AG09319 (cell line): ENCODE measurements at places on chromosomes 1 and 21.

- DNase-seq: no peak
Observed at GRCh38 chr1:66311092-66311491, 222.9 kb upstream of the SGIP1 start.

GRCh38 chr1:153680120-153680403 is 1.6 kb downstream of the NPR1 start:
- DNase-seq: no peak

- no peak for DNase-seq
Observed at GRCh38 chr21:37264808-37265207, 2.3 kb downstream of the VPS26C start.

DNA sequence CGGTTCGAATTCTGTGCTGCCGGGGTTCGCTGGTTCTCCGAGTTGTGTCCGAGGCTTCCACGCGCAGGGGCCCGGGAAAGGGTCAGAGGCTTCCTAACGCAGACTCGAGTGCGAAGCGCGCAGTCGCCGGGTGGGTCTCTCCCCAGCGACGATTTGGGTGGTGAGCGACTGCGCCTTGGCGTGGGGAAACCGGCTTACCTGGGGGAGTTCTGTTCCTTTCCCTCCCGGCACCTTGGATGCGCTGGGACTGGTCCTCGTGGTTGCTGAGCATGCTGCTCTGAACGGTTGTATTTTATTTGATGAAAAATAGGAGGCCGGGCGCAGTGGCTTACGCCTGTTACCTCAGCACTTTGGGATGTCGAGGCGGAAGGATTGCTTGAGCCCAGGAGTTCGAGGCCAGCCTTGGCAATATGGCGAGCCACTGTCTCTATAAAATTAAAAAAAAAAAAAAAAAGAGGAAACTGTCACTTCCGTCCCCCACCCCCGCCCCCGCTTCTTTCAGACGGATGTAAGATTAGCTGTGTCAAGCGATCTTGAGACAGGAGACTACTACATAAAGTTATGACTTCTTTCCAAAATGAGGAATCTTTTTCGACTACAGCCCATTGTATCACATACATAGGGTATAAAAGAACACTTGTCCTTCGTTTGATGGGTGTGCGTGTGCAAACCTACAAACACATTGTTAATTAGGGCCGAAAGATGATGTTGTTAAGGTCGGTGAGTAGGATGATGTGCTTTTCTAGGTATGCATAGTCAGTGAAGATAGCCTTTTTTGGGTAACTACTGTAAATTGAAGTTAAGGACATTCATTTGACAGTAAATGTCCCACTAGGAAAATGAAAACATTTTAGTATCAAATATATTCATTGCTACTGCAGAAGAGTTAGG is at the start of gene CCDC18:
Gene CCDC18 (plus strand): TSS at position 2 of the 891 bp plus-strand sequence. CDS start 2,638 bp downstream, outside the sequence.
- DNase-seq: no peak

DNA sequence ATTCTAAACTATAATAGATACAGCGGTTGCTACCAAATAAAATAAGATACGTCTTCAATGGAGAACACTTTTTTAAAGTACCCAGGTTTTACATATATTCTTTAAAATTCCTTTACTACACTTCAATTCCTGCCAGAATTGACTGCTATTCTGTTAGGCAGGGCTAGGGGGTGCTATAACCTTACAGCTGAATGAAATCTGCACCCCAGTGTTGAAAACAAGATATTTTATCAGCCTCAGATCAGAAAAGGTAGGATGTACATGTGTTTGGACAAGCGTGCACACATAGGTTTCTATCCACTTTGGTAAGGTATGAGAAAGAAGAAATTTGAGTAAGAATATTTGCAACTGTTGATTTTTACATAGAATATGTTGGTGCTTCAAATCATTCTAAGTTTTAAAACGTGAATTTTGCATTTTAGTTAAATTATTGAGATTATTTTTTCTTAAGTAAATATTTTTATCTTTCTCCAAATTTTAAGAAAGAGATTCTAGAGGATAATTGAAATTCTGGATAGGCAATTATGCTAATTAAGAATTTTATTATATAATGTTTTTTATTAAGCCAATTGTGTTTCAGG is 490.8 kb upstream of the ADGRL4 start:
- no peak for DNase-seq

DNA sequence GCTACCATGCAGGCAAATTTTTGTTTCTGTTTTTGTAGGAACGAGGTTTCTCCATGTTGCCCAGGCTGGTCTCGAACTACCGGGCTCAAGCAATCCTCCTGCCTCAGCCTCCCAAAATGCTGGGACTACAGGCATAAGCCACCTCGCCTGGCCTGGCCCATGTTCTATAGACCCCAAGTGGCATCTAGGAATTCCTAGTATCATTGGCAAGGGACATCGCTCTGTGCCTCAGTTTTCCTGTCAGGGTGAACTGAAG is 14.5 kb downstream of the NES start:
- DNase-seq: no peak

DNA sequence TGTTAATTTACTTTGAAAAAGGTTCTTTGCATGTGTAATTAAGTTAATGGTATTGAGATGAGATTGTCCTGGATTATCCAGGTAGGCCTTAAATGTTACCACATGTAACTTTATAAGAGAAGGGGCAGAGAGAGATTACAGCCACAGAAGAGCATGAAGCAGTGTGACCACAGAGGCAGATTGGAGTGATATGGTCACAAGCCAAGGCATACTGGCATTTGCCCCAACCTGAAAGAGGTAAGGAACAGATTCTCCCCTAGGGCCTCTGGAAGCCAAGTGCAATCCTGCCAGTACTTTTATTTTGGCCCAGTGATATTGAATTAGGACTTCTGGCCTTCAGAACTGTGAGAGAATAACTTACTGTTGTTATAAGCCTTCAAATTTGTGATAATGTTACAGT is 23.0 kb downstream of the RNF2 start:
- DNase-seq: no peak

DNA sequence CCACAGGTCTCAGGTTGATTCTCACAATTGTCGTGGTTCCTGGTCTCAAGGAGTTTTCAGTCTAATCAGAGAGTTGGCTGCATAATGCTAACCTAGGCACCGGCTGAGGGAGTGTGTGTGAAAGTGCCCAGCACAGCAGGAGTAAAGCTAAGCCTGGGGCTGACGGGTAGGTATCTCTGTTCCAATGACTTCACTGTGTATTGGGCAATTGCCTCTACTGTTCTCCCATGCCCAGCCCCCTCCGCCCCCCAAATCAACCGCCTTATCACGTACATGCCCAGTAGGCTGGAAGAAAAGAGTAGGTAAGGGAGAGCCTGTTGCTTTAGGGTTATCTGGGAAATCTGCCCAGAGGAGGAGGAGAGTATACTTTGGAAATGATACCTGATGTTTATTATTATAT is 54.7 kb downstream of the MRPS6 start:
- DNase-seq: no peak

- no peak for DNase-seq
Observed at GRCh38 chr1:109650609-109651008, 5.3 kb upstream of the GSTM4 start.

GRCh38 chr1:113913312-113913668 is 8.2 kb downstream of the DCLRE1B start:
- DNase-seq: no peak

GRCh38 chr1:192954705-192955265 is 104.4 kb downstream of the UCHL5 start:
- DNase-seq: no peak

DNA sequence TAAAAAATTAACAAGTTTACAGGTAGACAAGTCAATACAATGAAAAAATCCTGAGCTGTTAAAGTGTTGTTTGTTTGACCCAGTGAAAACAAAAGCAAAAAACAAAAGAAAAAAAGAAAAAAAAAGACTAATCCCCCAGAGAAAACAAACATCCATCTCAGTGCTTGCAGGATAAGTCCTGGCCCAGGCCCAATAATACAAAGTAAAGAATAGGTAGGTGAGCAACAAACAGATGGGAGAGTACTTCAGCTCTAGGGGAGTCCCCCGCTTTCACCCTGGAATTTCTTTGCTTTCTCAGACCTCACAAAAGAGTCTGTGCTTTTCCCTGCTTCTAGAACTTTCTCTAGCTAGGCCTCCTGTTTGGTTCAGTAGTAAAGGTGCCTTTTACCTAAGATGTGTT is 70.3 kb downstream of the ABCA4 start:
- DNase-seq: no peak

- DNase-seq: peak; percentile 88
Observed at GRCh38 chr1:7299329-7299799, 471.7 kb upstream of the VAMP3 start.

- peak; percentile 71 for DNase-seq
Observed at GRCh38 chr1:11012260-11013159, at the start of gene TARDBP. Gene TARDBP, plus strand, starts transcription at chr1:11012654. Its CDS starts 1,074 bp downstream, at chr1:11013728.

DNA sequence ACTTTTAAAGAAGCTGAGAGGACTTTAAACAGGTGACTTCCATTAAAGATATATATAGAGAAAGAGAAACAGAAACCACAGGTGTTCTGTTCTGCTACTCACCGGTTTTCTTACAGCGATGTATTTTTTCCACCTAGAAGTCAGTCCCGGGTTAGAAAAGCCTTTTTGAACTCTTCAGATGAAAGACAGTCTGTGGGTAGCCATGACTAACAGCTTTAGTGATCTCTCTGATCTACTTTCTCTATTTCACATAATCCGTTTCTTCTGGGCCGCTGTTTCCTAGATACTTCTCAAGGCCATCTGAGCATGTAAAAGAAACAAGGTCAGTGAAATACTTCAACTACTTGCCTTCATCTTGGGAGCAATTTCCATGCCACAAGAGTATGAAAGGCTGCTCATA is 25.1 kb downstream of the WDR64 start:
- no peak for DNase-seq

- DNase-seq: no peak
Observed at GRCh38 chr1:116880917-116881316, 28.8 kb upstream of the PTGFRN start.

DNA sequence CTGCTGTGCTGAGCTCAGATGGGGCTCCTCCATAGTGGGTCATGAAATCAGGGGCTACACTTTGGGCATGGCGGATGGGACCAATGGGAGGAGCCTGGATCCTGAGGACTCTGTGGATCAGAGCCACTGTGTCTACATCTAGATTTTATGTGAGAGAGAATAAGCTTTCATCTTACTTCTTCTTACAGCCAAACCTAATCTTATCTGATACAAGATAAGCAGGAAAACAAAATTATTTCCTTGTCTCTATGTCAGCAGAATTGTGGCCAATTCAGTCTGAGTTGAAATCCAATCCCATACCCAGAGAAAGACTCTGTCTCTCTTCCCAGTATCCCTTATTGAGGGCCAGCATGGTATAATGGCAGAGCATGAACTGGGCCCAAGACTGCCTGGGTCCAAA is 56.2 kb downstream of the KIF14 start:
- DNase-seq: no peak

DNA sequence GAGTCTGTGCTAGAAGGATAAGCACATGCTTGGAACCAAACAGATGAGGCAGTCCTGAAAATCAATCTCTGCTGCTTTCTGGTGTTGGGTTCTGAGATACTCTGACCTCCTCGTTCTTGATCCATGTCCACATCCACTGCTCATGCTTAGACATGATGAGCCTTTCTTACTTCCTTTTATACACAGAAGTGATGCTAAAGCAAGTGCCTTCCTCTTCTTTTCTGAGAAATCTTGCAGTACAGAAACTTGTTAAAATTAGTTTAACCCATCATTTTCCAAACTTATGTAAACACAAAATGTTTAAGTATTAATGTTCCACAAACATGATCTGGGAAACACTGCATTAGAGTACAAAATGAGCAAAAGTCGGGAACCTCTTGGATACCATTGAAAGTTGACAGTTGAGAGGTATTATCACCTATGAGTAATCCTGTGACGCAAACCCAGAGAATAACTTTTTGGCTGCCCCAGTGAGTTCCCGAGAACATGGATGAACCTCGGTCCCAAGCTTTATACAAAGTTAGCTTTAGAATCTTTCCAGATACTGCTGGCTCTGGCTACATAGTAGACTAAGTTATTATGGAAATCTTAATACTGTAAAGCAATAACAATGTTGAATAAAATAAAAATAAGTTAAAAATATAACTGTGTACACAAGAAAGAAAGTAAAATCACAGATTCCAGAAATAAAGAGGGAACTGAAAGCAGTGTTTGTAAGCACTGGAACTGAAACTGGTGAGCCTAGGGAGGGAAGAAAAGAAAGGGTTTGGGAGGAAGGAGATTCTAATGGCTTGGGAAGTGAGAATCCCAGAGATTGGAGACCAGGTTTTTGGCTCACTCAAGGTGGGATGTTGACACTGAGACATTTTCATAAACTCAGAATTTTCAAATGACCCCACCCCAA is 429.3 kb upstream of the RUNX1 start:
- DNase-seq: no peak

GRCh38 chr1:22709891-22710700 is 543 bp upstream of the EPHB2 start:
- DNase-seq: peak; percentile 37

GRCh38 chr1:175449306-175449705 is 256.7 kb upstream of the KIAA0040 start:
- DNase-seq: no peak

DNA sequence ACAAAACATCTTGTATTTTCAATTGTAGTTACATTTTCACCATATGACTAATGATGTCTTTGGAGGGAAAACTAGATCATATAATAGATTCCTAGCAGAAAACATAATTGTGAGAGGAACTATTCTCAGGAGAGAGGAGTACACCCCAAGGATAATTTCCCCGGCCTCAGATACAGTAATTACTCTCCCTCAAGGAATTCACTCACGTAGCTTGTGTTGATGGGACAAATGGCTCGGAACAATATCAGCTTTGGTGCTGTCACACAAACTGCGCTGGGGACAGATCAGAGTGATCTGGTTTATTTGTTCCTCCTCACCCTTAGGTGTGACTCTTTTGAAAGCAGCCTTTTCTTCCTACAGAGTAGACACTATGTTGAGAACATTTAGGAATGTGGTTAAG is 11.2 kb downstream of the ABCG1 start:
- no peak for DNase-seq

GRCh38 chr1:39395357-39395831 is 96.0 kb upstream of the BMP8A start:
- peak; percentile 31 for DNase-seq

- DNase-seq: no peak
Observed at GRCh38 chr1:8191474-8191873, 126.4 kb upstream of the SLC45A1 start.

DNA sequence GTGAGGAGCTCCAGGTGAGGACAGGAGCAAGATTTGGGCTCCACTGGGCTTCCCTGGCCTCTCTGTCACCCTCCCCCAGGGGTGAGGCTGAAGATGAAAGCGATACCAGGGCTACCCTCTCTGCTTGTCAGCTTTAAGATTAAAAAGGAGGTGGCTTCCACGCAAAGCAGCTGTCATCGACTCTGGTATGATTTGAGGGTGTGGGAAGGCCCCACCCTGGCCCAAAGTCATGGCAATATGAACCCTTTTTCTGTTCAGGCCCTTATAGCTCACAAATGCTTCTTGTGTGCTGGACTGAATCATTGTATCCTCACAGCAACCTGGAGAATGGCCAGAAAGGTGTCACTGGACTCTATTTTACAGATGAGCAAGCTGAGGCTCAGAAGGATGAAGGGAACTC is 41.6 kb downstream of the NUAK2 start:
- no peak for DNase-seq

- no peak for DNase-seq
Observed at GRCh38 chr1:196412326-196412725, 195.9 kb downstream of the KCNT2 start.

DNA sequence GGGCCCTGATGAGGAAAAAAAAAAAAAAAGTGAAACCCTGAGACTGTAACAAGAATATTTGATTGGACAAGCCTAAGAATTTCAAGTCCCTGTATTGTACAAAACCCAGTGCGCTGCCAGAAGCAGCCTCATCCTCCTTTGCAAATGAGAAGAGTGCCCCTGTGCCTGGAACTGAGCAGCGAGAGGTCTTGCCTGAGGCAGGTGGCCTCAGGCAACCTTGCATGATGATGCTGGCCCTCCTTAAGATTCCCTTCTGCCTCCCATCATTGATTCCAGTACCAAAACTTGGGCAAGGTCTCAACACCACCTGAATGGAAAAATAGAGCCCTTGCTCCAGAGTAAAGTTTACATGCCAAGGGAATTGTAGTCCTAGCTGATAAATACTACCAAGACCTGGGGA is 129.6 kb upstream of the RAB4A start:
- DNase-seq: no peak
